ENCODE measurements at places on chromosomes 4 and X.
A peak's percentile ranks its signal among the peaks of the same experiment; 100 is the strongest.

DNA sequence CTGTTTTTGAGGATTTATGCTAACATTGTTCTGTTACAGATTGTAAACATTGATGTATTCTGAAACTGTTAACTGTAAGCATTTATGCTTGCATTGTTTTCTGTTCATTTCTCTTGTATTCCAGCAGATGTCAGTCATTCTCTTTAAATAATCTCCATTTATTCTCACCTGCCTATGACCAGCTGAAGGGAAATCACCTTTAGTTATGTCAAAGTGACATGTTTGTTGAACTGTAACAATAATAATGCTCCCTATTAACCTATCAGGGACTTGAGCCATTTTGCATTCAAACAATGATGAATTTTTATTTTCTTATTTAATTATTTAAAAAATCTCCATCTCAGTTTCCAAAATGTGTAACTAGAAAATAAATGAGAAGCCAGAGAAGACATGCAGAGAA, 58.0 kb downstream of the SPCS3 start:
- DNase-seq, result no peak

DNA sequence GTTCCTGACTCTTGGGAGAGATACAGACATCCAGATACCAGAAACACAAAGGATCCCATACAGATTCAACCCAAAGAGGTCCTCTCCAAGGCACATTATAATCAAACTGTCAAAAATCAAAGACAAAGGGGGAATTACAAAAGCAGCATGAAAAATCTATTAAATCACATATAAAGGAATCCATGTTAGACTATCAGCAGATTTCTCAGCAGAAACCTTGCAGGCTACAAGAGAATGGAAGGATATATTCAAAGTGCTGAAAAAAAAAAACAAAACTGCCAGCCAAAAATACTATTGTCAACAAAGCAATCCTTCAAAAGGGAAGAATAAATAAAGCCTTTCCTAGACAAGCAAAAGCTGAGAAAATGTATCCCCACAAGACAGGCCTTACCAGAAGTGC, 14.8 kb upstream of the ADGRL3 start:
- no peak for DNase-seq

DNA sequence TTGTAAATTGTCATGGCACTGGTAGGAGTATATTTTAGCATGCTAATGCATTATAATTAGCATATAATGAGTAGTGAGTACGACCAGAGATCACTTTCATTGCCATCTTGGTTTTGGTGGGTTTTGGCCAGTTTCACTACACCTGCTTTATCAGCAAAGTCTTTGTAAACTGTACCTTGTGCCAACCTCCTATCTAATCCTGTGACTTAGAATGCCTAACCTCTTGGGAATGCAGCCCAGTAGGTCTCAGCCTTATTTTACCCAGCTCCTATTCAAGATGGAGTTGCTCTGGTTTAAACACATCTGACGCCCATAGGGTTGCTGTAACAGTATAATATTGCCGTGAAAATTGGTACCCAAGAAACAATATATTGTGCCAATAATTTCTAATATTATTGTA, 159.4 kb downstream of the MAGEB5 start:
- no peak for DNase-seq

DNA sequence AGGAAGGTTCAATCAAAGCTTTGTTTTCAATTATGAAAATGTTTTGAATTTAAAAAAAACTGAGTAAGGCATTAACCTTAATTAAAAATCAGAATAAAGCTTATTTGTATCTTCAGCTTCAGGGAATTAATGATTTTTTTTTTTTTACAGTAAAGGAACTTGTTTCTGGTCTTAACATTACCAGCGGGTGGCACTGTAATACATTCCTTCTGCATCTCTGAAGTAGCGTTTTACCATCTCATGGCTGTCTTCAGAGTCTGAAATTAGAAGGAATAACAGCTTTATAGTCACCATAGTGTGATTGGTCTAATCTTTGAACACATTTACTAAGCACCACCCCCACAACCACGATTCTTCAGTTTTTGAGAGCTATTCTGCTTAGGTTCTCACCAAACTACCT, 102.6 kb downstream of the IL1RAPL2 start:
- no peak for DNase-seq

DNA sequence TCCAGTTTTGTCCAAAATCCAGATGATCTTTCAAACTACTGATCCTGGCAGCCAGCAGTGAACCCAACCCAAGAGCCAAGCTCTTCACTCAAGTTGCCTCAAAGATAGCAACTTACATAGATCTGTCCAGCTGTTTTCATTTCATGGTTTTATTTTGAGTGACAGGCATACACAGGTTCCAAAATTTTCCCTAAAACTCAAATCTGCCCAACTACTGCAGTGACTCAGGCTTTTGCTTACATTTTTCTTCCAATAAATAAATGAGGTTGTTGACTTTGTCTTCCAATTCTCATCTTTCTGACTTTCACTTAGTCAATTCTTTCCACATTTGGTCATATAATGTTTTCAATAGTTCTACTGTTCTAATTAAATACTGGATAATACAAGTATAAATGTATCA, 158.8 kb downstream of the TECRL start:
- no peak for DNase-seq

DNA sequence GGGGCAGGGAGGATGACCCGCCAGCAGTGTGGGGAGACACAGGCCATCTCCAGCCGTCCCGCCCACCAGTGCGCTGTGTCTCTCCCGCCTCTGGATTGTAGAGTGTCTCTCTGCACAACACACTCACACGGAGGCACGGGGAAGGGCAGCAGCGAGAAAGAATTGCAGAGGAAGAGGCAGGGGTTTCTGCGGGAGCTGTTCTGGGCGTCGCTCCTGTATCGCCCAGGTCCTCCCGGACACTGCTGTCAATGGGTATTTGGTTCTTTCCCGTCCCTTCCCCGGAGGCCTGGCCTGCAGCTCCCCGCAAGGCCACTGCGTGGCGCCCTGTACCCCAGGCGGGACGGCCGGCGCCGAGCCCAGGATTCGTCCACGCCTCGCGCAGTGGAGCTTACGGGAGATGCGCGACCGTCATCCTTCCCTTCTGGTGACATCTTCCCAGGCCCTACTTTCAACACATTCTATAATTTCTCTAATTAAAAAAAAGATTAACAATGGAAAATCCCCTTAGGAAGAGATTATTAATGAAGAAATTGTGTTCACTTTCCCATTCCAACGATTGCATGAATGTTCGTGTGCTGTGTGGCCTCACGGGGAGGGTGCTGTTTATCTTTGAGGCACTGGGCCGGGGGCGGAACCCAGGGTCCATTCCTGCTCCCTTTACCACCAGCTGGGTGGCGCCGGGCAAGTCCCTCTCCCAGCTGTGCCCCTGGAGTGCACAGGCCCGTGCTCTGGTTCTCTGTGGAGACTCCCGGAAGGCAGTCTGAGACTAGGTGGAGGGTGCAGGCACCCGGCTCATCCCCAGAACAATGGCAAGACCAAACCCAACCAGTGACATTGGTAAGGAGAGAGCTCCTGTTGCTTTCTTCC, 95.7 kb downstream of the CPZ start:
- peak; percentile 47 for DNase-seq

- DNase-seq, result no peak
These were observed 183.1 kb upstream of the MXRA5 start for GRCh38 chrX:3529466-3530010.

DNA sequence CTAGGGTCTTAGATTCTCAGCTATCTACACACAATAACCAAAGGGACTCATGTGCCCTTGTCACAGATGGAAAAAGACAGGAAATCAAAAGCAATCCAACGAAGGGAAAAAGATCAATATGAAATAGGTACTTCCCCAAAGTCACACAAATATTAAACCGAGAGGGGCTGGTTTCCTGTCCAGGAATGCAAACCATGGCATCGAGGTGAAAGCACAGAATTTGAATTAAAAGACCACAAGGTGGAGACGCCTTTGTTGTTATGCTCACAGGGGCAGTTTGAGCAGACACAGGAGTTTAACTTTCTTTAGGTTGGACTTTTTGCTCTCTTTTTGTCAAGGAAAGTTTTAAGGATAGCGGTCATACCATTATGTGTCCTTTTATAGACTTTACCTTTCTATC, 14.3 kb downstream of the H2BW1 start:
- DNase-seq, result no peak

DNA sequence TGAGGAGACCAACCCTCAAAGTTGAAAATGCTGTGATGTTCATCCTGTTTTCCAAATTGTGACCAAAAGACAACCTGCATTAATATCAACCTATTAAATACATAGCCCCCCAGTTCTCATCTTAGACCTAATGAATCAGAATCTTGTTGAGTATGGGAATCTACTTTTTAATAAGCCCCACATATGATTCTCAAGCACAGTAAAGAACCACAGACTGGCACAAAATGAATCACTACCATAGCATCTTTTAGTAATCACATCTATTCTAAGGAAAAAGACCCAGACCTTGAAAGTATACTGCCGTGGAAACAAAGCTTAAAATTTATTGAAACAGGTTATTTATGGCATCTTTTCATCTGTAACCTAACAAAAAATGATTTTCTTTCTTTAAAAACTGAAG, 152.9 kb downstream of the STPG2 start:
- DNase-seq, result no peak

- no peak for DNase-seq
These were observed 15.7 kb downstream of the SPCS3 start for GRCh38 chr4:176335421-176335820.

DNA sequence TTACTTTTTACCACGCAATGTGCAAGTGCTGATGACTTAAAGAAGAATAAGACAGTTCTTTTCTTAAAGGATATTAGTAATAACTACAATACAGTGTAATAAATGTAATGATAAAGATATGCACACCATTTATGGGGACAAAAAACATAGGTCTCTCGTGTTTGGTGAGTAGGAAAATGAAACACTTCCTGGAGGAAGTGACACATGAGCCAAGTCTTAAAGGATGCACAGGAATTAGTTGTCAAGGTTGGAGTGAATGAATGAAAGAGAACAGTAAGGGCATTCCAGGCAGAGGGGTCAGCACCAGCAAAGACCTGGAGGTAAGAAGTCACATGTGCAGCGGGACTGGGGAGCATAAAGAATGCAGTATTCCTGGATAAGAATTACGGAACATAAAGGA, 112.7 kb downstream of the SH3RF1 start:
- DNase-seq, result no peak

DNA sequence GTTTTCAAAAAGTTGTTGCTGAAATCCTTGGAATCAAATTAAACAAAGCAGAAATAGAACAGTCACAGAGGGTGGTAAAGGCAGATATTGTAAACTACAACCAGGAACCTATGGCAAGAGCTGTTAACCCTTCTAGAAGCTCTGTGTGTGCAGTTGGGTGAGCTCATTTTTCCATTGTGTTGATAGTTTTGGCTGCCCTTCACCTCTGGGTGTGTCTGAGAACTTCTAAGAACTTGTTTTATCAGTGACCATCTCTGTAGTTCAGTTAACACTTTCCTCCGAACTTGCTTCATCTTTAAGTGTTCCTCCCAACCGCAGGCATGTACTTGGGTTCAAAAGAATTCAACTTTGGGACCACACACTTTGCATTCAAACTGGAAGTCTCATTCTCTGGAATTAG, 32.7 kb downstream of the RBMX start:
- no peak for DNase-seq

GRCh38 chr4:101306764-101307615, 40.3 kb downstream of the PPP3CA start:
- no peak for DNase-seq

GRCh38 chr4:140874056-140874455, 117.9 kb upstream of the TBC1D9 start:
- no peak for DNase-seq

GRCh38 chrX:45110494-45110893, 90.2 kb downstream of the DIPK2B start:
- DNase-seq, result no peak

- peak; percentile 34 for DNase-seq
These were observed 105.4 kb upstream of the TBC1D9 start for GRCh38 chr4:140861359-140862176.

DNA sequence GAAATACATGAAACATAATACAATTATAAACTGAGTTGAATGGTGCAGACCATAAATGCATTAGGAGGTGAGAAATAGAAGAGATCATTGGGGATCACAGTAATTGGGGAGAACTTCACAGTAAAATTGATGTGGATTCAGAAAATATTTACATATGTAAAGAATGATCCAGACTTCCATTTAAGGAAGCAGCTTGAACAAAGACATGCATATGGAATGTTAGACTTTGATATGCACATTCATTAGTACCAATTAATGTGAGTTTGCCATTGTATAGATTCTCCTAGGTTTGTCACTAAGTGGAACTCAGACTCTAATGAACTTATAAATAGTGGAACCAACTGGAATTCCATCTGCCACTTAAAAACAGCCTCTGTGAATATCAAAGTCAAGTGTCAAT, 235.6 kb downstream of the PARM1 start:
- DNase-seq, result no peak

- DNase-seq, result no peak
These were observed 43.4 kb upstream of the IQSEC2 start for GRCh38 chrX:53324803-53325202.

DNA sequence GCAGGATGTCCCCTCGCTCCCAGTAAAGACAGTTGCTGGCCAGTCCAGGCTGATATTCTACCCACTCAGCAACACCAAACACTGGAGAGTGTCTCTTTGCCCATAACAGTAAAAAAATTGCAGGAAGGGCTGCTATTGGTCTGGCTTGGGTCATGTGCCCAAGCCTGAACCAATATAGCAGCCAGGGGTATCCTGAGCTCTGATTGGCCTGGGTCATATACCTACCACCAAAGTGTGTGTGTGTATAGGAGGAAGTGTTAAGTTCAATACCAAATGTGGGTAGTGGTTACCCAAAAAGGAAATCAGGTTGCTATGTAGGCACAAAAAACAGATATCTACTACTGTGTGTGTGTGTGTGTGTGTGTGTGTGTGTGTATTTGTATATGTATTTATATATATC, 373.2 kb downstream of the BCOR start:
- no peak for DNase-seq

GRCh38 chr4:7210824-7211223, 18.5 kb downstream of the SORCS2 start:
- DNase-seq, result no peak

GRCh38 chr4:91359041-91360031, 944.4 kb upstream of the GRID2 start:
- DNase-seq, result no peak

GRCh38 chrX:133892337-133892736, 93.1 kb downstream of the GPC3 start:
- no peak for DNase-seq

GRCh38 chr4:182845618-182846017, 71.6 kb downstream of the DCTD start:
- no peak for DNase-seq

- no peak for DNase-seq
These were observed 9.5 kb downstream of the UBQLN2 start for GRCh38 chrX:56572975-56573374.

Measured in NCI-H1048 (cell line).